ENCODE measurements at places on chromosomes 7 and 10.

- no peak for DNase-seq
Measured at GRCh38 chr7:8998762-8999161, 565.4 kb downstream of the NXPH1 start.

GRCh38 chr7:33726582-33726981, 178.8 kb upstream of the BMPER start:
- peak; percentile 38 for DNase-seq

GRCh38 chr7:2269991-2270460, 28.0 kb downstream of the NUDT1 start:
- no peak for DNase-seq

DNA sequence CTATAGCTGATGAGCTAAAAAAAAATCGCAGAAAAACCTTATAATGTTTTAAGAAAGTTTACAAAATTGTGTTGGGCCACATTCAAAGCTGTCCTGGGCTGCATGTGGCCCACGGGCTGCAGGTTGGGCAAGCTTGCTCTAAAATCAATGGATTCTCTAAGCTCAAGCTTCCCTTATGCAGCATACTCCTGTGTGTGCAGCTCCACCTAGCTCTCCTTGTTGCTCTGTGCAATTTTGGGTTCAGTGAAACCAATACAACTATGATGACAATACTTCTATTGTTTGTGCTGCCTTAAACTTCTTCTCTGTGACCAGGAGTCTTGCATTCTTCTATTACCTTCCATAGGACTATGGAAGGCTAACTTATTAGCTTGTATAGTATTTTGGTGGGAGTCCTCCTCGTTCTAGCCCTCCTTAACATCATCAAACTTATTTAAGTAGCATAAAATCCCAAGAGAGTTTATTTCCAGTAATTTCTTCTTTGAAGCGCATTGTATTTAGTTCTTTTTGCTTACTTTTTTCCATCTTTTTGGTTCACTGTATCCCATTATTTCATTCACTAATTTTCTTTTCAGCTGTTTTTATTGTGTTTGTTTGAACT, 170.9 kb upstream of the SMIM30 start:
- no peak for DNase-seq

DNA sequence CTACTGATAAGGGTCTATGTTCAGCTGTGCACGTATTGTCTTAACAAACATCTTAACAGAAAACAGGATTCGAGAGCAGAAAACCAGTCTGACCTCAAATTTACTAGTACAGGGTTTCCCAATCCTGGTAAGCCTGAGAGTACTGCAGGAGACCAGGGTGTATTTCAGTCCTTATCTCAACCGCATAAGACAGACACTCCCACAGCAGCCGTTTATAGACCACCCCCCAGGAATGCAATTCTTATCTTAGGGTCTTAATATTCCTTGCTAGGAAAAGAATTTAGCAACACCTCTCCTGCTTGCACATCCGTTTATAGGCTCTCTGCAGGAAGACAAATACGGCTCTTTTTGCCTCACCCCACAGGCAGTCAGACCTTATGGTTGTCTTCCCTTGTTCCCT, 277.3 kb downstream of the SDK1 start:
- no peak for DNase-seq

GRCh38 chr7:87330316-87330715, 15.1 kb upstream of the CROT start:
- DNase-seq: no peak

DNA sequence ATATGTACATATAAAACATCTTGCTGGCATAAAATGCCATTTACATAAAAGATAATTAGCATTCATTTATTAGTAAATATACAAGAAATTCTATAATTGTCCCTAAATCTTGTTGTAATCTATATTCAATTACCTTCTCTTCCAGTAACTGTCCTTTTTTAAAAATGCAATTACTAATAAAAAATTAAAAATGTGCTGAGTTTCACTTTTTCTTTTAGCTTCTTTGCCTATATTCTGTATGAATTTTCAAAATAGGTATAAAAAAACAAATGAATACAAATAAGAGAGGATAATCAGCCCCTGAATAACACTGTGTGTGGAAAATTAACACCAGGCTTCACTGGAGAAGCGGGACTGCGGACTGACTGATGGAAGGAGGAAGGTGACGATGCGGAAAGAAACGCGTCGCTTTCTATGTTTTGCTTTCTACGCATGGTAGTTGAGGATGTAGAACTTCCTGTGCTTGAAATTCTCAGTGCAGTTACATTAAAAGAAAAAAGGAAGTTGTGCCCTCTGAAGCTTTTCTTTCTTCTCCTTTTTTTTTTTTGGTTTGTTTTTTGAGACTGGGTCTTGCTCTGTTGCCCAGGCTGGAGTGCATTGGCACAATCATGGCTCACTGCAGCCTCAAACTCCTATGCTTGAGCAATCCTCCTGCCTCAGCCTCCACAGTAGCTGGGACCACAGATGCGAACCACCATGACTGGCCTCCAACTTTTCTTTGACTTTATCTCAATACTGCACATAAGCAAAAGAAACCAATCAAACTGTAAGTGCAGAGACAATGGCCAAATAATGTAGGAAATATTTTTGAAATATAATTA, 7.4 kb upstream of the ZMYND11 start:
- no peak for DNase-seq

DNA sequence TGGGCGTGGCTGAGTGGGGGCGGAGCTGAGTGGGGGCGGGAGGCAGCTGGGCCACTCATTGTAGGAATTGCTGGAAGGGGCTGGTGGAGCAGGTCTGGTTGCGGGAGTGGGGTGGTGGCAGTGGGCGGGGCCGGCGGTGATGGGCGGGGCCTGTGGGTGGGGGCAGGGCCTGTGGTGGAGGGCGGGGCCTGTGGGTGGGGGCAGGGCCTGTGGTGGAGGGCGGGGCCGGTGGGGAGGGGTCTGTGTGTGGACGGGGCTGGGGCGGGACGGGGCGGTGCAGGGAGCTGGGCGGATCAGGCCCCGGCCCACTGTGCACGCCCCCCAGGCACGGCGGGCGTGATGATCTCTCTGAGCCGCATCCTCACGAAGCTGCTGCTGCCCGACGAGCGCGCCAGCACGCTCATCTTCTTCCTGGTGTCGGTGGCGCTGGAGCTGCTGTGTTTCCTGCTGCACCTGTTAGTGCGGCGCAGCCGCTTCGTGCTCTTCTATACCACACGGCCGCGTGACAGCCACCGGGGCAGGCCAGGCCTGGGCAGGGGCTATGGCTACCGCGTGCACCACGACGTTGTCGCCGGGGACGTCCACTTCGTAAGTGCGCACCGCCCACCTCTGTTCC, 14.0 kb downstream of the SLC29A4 start:
- no peak for DNase-seq

DNA sequence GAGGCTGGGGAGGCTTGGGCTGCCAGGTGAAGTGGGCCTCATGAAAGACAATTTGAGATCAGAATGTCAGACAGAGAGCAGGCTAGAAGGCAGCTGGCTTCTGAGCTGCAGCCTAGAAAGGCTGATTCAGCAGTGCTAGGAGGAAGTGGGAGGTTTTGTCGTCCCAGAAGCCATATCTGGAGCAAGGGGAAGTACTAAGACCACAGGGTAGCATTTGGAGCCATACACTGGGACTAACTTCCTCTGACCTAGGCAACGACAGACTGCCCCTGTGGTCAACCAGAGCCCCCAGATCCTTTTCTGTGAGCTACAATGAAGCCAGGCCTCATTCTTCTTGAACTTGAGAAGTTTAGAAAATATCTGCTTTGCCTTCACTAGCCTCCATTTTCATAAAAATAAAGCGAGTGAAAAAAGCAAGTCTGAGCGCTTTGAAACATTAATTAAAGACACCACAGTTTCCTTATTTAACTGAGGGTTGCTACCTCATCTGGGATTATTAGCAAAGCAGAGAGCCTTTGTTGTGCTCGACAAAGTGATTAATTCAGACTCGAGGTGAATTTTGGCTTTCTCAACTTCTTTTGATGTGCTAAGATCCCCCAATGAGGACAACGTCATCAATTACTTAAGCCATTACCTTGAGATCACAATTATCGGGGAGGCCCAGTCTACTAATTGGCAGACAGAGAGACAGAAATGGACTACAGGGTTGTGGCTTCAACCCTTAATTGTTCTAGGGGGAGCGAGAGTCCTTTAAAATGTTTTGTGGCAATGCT, 26.6 kb downstream of the TBXAS1 start:
- DNase-seq: no peak

DNA sequence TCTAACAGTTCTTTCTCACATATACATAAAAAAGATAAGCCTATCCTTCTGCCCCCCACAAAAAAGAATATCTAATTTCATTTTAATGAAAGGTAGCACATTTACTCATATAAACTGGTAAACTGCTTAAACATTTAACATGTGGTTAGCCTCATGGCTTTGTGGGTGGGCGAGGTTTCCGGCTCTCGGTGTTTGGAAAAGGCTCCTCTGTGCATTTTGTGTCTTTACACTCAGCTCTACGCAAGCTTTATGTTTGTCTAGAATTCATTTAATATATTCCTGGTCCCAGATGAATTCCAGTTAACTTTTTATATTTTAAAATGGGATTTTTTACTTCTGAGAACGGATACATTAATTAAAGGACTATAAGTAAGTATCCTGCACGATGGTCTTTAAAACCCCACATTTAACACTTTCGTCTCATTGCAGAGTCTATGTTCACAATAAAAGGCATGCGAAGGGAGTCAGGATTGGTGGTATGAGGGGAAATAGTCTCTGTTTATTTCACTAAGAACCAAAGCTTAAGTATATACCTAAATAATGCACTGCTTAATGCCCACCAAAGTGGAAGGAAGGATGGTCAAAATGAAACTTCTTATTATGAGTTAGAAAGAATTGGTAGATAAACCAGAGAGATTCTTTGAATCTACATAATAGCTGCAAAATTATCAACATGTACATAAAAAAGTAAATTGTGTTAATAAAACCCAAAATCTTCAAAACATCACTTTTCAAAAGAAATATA, 197.2 kb downstream of the CRPPA start:
- no peak for DNase-seq

- DNase-seq: no peak
Measured at GRCh38 chr7:124783271-124783670, 17.7 kb upstream of the GPR37 start.

GRCh38 chr7:55561690-55562089, 10.6 kb downstream of the VOPP1 start:
- DNase-seq: no peak

- no peak for DNase-seq
Measured at GRCh38 chr7:29032146-29032545, 74.0 kb upstream of the TRIL start.

- DNase-seq: no peak
Measured at GRCh38 chr7:7399707-7400106, 136.0 kb downstream of the COL28A1 start.

- DNase-seq: no peak
Measured at GRCh38 chr7:118061386-118061785, 122.6 kb upstream of the LSM8 start.

DNA sequence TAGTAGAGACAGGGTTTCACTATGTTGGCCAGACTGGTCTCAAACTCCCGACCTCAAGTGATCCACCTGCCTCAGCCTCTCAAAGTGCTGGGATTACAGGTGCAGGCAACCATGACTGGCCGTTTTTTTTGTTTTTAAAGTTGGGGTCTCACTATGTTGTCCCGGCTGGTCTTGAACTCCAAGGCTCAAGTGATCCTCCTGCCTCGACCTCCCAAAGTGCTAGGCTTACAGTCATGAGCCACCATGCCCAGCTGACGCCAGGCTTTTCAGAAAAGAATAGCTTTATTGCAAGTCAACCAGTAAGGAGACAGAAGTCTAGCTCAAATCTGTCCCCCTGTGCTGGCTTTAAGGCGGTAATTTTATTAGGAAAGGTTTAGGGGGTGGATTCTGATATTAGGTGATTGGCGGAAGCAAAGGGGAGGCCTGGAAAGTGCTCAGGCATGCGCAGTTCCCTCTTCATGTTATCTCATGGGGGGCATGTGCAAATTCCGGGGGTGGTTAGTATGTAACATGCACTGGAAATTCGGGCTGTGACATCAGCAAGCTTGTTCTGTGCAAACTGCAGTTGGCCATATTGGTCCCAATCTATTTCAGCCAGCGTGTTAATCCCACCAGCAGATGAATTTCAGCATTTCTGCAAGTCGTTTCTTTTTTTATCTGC, 42.7 kb downstream of the LIMK1 start:
- no peak for DNase-seq

DNA sequence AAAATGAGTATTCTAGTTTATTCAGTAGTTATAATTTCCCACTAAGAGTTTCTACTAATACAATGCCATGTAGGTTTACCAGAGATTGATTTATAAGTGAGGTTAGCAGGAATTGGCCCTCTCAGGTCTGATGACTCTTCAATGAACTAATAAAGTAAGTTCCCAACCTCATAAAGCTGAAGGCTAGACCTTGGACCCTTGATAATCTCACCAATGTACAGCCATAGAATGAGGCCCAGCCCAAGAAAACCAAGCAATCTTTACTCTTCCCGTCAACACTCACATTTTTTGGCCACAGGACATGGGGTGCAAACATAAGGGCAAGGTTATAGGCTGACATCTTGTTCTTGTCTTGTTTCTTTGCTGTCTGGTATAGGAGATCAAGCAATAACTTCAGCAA, 33.3 kb downstream of the ARHGAP19 start:
- no peak for DNase-seq

- no peak for DNase-seq
Measured at GRCh38 chr10:68462536-68462935, 9.2 kb downstream of the DNA2 start.

DNA sequence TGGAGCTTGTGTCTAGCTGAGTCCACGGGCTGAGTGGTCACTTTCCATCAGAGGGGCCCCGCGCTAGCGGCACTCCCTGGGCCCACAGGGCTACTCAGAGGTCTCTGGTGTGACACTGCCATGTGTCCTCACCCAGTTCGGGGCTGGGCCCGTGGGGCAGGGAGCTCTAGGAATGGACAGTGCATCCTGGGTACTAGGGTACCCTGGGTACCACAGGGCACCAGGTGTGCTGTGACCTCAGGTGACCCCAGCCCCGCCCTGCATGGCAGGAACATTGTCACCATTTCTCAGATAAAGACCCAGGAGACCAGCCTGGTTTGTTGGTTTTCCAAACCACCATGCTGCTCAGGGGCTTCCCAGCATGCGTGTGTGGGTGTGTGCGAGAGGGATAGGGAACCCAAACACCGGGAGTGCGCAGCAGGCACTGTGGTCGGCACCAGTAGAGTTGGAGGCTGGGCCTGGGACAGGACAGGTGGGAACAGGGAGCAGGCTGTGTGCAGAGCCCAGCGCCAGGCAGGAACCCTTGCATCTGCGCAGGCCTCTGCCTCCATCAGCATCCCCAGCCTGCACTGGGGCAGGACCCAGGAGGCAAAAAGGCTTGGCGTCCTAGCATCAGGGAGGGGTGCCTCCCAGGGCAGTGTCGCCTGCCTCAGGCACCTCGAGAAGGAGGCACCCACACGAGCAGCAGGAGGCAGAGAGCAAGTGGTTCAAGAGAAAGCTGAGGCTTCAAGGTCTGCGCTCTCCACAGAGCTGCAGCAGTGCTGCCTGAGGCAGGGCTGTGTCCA, 19.4 kb upstream of the CSGALNACT2 start:
- DNase-seq: no peak
